ENCODE measurements at places on chromosomes 16 and 17. TPM values are rescaled to one million over a fixed set of nuclear protein-coding genes. Genes with fewer than 3 reads are reported as not detected.
A peak's percentile ranks its signal among the peaks of the same experiment; 100 is the strongest.

DNA sequence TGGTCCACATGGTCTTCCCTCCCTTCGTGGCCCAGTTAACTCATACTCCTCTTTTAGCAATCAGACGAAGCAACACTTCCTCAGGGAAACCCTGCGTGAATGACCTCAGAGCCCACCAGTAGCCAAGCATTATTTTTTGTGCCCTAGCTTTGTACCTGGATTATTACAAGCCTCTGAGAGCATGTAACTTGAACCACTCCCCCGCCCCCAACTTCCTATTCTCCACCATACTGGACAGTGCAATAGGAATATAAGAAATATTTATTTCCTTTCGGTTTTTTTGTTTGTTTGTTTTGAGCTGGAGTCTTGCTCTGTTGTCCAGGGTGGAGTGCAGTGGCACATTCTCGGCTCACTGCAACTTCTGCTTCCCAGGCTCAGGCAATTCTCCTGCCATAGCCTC, 2.9 kb downstream of the CPPED1 start:
- no peak for DNase-seq

GRCh38 chr16:1876468-1876867, 4.5 kb upstream of the MEIOB start:
- no peak for DNase-seq

DNA sequence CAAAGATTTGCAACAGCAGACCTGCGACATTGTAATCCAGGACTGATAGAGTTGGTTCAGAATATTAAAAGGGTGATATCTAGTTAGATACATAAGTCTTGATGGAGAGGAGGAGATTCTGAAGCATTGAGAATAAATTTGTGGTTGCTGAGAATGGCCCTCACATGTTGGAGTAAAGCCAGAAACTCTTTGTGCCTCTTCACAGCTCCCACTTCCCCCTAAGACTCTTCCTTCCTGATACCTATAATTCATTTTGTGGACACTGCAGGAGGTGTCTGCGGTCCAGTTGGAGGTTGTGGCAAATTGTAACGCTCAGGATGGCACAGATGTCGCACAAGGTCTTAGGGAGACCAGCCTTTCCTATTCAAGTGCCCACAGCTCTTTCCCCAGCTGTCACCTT, 17.5 kb downstream of the WWOX start:
- DNase-seq, result no peak

GRCh38 chr17:61578645-61579044, 12.4 kb downstream of the NACA2 start:
- DNase-seq, result no peak

DNA sequence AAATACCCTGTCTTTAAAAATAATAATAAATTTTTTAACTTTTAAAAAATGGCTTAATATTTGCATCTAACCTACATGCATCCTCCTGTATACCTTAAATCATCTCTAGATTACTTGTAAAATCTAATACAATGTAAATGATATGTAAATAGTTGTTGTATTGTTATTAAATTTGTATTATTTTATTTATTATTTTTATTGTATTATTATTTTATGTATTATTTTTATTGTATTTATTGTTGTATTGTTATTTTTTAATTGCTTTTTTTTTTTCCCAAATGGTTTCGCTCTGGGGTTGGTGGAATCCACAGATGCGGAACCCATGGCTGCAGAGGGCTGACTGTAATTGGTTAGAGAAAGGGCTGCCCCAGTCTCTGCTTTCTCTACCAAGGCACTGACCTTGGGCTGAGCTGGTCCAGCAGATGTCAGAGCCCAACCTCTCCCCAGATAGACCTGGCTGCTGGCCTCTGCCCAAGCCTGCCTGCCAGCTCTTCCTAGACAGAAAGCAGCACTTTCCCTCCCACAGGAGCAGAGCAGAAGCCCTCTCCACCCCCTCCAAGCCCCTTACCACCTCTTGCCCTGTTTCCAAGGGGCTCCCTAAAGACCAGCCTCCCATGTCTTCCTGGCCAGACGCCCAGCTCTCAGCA, 183.8 kb downstream of the GSG1L start:
- no peak for DNase-seq

GRCh38 chr17:16888413-16889087, 83.4 kb downstream of the TNFRSF13B start:
- DNase-seq, result no peak

DNA sequence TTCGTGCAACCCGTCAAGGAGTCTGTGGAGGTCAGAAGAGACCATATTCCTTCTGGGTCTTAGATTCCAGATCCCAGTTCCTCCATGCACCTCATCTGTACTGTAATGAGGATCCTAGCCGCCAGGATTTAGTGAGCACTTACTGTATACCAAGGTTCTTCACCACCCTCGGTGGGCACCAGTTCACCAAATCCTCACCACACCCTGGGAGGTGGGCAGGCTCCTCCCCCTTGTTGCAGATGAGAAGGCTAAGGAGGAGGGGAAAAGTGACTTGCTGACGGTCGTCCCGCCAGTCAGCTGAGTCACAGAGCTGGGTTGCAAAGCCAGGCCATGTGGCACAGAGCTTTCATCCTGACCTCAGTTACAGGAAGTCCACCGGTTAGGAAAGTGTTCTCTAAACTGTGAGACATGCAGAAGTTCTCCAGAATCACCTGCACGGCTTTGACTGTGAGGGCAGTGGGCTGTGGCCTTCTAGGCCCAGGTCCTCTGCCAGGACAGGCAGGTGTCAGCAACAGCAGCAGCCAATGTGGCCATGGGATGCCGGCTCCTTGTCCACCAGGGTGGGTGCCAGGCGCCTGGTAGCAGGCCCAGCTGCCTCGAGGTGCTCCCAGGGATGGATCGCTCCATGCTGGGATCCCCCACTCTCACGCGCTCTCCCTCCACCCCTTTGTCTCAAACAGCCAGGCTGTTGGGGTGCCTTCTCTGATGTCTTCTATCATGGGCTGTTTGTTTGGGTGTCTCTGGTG, 240.3 kb upstream of the GSE1 start:
- peak; percentile 80 for DNase-seq

Gene ITGA2B
- total RNA-seq, result 0.52 TPM

GRCh38 chr16:84579936-84580335, 37.9 kb downstream of the COTL1 start:
- DNase-seq, result no peak

Gene RASL10B
- 0.09 TPM for total RNA-seq

DNA sequence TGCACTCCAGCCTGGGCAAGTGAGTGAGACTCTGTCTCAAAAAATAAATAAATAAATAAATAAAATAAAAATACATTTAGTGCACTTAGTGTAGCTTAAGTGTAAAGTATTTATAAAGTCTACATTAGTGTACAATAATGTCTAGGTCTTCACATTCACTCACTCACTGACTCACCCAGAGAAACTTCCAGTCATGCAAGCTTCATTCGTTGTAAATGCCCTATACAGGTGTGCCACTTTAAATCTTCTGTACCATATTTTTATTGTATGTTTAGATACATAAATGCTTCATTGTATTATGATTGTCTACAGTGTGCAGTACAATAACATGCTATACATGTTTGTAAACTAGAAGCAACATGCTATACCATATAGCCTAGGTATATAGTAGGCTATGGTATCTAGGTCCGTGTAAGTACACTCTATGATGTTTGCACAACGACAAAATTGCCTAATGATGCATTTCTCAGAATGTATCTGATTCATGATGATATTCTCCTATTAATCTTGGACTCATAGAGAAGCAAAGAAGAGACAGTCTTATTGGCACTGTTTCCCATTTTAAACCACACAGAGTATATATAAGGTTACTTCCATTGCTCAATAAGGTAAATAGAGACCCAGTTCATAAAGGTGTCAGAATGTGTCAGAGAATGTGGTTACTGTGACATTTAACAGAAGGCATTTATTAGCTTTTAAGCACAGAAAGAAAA, 1314.9 kb downstream of the CDH11 start:
- DNase-seq, result peak; percentile 63

DNA sequence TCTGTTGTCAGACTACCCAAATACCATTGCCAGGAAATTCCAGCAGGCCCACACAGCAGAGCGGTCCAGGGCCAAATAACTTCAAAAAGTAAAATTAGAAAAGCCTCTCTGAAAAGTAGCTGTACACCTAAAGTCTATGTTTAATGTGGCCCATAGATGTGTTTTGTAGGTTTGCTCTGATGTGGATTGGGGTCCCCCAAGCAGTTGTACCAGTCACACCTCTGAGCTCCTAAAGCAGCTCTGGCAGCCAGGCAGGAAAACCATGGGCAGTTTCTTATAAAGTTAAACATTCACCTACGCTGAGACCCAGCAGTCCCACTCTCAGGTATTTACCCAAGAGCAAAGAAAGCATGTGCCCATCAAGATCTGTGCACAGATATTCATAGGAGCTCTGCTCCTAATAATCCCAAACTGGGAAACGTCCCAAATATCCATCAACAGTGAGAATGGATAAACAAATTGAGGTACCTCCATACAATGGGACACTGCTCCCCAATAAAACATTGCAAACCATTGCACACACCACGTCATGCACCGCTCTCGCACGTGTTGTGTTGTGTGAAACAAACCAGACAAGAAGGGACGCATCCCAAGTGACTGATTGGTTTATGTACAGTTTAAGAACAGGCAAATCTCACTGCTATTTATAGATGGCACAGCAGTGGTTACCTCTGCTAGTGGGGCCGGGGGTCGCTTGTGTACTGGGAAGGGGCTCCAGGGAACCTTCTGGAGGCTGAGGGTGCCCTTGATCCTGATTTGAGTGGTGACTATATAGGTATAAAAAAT, 15.8 kb upstream of the PRM1 start:
- no peak for DNase-seq

Gene ANTKMT
- total RNA-seq, result 54.7 TPM

DNA sequence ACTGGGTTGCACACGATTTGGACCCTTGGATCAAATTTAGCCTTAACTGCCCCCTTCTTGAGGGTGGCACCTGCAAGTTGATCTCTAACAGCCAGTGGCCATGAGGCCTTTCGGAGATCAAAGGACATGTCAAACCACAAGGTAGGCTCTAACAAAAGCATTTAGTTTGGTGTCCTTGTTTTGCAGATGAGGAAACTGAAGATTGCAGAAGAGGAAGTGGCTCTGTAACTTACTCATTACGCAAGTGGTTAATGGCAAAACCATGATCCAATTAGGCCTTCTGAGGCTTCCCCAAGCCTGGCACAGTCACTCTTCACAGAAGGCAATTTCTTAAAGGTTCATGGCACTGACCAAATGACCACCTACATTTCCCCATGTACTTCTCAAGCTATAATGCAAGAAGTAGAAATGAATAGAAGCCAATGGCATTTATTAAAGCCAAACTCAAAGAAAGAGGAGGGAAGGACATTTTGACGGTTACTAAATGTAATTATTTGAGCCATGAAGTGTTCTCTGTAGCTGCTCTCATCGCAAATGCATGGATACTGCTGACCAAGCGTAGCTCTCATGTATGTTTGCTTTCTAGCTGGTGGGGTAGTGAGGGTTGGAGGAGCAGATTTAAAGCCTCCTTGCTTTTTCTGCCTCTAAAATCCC, 32.8 kb upstream of the ABCC12 start:
- DNase-seq, result peak; percentile 47

GRCh38 chr17:31593806-31594205, 202.3 kb downstream of the RAB11FIP4 start:
- DNase-seq, result peak; percentile 53

DNA sequence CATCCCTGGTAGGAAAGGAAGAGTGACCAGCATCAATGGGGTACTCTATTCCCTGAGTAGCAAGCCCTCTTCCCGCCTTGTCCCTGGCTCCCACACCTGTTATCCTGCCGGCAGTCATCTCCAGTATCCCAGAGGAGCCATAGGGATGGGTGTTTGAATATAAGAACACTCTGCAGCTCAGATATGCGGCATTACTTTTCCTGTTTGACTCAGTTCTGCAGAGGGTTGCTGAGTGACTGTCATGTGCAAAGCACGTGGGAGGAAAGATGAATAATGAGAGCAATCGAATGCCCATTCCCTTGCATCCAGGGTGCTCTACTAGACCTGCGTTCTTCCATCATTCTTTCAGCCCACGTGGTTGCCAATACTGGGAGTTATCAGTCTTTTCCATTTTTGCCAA, 115.1 kb downstream of the PRKCB start:
- DNase-seq, result no peak

- DNase-seq, result no peak
These were observed 111.2 kb downstream of the GNAO1 start for GRCh38 chr16:56302506-56302905.

DNA sequence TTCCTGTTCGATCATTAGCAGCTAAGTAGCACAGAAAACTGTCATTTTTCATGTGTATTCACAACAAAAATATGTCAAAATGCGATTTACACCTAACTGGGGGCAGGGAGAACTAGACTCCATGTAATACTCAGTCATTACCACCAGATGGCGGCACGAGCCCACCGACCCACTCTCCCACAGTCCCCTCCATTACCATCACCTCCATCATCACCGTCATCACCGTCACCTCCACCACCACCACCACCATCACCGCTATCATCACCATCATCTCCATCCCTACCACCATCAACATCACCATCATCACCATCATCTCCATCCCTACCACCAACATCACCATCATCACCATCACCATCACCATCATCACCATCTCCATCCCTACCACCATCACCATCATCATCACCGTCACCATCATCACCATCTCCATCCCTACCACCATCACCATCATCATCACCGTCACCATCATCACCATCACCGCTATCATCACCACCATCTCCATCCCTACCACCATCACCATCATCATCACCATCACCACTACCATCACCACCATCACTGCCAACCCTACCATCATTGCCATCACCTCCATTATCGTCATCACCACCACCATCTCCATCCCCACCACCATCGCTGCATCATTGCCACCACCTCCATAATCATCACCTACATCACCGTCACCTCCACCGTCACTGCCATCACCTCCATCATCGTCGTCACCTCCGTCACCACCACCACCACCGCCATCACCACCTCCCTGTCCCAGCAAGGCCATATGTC, 14.4 kb downstream of the NDUFAF8 start:
- peak; percentile 45 for DNase-seq

Gene PLK1
- total RNA-seq, result 50.7 TPM

DNA sequence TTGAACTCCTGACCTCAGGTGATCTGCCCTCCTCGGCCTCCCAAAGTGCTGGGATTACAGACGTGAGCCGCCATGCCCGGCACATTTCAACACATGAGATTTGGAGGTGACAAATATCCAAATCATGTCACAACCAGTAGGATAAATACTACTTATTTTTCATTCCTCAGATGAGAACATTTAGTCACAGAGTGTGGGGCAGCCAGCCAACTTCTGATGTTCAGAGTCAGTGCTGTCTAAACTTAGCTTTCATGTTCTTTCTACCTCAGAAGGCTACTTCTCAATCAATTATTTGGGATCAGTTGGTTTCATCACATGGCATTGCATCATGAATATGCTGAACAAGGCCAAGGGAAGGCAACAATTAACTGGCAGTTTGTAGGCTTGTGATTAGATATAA, 134.5 kb downstream of the CDH13 start:
- DNase-seq, result peak; percentile 80

All from MCF 10A (cell line).